ENCODE measurements at places on chromosomes 5 and 9. TPM values are rescaled to one million over a fixed set of nuclear protein-coding genes. Genes with fewer than 3 reads are reported as not detected.

ACTL7A gene
- polyA plus RNA-seq: not detected

WDR38 gene
- not detected for polyA plus RNA-seq

EXOSC2 gene
- polyA plus RNA-seq: 33.7 TPM

BTNL9 gene
- polyA plus RNA-seq: 2.1 TPM

SGCD gene
- polyA plus RNA-seq: 1.9 TPM

MELK gene
- 35.0 TPM for polyA plus RNA-seq

BARHL1 gene
- 14.4 TPM for polyA plus RNA-seq

ARHGAP26 gene
- 5.3 TPM for polyA plus RNA-seq

GPRIN1 gene
- 86.4 TPM for polyA plus RNA-seq

PHYHD1 gene
- 14.9 TPM for polyA plus RNA-seq

SPATA31E1 gene
- not detected for polyA plus RNA-seq

ANKRD34B gene
- polyA plus RNA-seq: 0.20 TPM

FER gene
- 1.8 TPM for polyA plus RNA-seq

FCHO2 gene
- polyA plus RNA-seq: 3.2 TPM

MZB1 gene
- polyA plus RNA-seq: not detected

GABRA1 gene
- 9.2 TPM for polyA plus RNA-seq

ZDHHC21 gene
- 2.1 TPM for polyA plus RNA-seq

ADGRV1 gene
- 7.8 TPM for polyA plus RNA-seq

ARHGEF28 gene
- 5.4 TPM for polyA plus RNA-seq

Measured in brain (organoid and tissue), 16 donors.